Inflammatory macrophage (primary cell): ENCODE measurements at places on chromosomes 5 and 9.

- no peak for DNase-seq
Observed at GRCh38 chr5:110099572-110099971, 409.8 kb downstream of the MAN2A1 start.

DNA sequence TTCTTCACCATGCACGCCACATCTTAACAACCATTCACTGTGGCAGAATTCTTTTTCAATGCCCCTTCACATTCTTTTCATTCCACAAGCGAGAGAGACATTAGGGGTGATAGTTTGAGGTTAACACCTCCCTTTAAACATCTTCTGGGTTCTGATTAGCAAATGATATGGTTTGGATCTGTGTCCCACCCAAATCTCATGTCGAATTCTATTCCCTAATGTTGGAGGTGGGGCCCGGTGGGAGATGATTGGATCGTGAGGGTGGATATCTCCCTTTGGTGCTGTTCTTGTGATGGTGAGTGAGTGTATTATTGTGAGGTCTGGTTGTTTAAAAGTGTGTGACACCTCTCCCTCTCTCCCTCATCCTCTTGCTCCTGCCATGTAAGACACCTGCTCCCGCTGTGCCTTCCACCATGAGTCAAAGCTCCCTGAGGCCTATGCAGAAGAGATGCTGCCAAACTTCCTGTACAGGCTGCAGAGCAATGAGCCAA, 46.1 kb upstream of the RAI14 start:
- DNase-seq, result no peak

DNA sequence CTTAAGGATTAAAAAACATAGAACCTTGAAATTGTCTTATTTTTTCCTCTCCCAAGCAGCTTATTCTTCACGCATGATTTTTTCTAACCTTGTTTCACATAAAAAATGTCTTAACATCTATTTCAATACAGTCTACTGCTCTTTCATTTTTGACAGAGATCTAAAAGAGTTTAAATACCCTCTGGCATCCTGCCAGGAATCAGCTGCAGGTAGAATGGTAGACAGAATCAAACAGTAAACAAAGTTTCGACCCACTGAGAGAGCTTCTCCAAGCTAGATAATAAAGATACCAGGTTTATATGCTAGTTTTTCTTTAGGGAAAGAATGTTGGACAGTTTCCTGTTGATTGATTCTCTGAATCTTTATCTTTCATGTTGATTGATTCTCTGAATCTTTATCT, 555.8 kb upstream of the CDH9 start:
- DNase-seq, result no peak

GRCh38 chr9:79824265-79824664, 252.5 kb downstream of the TLE4 start:
- DNase-seq, result no peak

DNA sequence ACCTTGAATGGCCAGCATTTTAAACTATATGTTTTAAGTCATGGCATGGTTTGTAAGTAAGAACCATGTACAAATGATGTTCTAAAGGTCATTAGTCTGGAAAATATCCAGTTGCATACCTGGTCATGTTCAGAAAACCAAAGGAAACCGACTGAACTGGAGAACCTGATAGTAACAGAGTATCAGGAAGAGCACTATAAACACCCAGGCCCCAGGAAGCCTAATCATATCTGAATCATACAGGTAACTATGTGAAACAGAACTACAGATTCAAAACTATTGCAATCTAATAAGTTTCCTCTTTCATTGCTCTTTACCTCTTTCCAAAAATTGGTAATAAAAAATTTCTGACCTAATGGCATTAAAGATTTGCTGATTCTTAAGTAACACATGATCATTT, 500.3 kb downstream of the ARHGEF28 start:
- no peak for DNase-seq

DNA sequence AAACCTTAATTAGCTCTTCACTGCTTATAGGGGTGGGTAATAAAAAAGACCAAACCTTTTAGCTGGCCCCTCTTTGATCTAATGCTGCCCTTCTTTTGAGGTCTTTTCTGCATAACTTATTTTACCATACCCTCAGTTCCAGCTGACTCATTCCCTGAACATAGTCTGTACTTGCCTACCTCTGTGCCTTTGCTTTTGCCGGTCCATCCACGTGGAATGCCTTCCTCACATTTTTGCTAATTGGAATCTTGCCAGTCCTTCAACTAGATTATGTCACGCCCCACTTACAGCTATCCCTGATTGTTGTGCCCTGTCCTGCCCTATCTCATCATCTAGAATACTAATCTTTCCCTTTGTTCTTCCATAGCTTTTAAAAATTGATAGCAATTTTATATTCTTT, 44.2 kb downstream of the FAF2 start:
- no peak for DNase-seq

DNA sequence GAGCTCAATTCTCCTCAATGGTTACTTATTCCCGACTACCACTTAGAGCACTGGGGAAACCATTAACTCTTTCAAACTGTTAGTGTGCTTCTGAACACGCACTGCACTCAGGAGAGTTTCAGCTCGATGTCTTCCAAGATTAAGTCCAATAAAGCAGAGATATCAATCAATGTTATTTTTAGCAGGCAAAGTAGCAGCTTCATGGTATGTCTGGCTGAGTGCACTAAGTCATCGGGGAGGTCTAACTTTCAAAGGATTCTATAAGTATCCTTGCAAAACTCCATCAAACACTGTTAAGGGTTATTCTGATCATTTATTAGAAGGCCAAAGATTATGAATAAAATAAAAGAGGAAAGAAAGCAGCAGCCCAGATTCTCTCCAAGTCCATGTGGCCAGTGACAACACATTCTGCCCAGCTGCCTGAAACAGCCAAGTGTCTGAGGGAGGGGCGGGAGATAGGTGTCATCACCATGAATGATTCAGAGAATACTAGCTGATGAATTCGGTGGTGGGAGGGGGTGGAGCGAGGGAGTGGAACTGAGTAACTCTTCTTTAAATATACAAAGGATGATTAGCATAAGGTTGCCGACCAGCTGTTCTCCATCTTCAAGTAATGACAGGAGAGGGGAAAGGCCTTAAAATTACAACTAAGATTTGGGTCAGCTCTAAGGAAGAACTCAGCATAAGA, 21.3 kb downstream of the NREP start:
- peak; percentile 41 for DNase-seq

DNA sequence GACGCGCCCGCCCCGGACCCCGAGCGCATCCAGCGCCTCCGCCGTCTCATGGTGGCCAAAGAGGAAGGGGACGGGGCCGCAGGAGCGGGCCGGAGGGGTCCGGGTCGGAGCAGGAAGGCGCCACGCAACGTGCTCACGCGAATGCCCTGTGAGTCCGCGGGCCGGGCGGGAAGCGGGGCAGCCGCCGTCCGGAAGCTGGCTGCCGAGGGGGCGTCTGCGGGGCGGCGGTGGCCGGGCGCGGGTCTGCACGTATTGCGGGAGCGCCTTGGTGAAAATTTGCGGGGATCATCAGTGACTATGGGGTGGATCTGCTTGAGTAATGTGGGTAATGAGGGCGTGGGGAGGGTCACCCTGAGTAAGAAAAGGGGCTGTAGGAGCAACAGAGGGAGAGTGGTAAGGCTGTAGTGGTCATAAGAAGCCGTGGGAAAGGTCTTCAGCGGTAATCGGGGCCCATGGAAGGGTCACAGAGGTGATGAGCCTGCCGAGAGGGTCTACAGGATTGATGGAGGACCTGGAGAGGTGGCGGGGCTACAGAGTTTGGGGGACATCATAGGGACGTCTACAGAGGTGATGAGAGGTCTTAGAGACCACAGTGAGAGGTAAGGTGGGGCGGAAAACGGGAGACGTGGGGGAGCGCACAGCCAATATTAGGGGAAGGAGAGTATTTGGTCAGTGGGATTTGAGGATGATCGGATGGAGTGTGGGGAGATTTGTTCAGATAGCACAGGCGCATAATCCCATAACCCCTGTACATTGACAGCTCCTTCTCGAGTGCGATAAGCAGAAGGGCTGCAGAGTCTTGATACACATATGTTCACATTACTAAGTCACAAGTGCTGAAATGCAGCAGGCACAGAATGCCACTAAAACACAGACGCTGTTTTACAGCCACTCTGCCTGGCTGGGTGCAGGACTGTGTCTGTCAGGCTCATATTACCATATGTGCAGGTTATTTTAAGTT, 819 bp downstream of the LSM11 start:
- DNase-seq, result peak; percentile 26

DNA sequence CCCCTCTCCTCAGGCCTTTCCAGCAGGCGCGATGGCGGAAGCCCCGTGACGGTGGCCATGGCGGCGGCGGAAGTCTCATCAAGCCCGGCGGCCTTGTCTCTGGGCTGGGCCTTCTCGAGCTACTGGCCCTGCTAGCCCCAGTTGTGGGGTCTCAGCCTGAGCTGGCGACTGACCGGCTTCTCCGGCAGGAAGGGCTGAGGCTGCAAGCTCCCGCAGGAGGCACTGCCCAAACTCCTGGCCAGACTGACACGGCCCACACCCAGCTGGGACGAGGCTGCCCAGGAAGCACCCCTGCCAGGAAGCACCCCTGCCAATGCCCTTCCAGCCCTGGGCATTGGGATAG, 88.5 kb upstream of the ANKH start:
- no peak for DNase-seq

DNA sequence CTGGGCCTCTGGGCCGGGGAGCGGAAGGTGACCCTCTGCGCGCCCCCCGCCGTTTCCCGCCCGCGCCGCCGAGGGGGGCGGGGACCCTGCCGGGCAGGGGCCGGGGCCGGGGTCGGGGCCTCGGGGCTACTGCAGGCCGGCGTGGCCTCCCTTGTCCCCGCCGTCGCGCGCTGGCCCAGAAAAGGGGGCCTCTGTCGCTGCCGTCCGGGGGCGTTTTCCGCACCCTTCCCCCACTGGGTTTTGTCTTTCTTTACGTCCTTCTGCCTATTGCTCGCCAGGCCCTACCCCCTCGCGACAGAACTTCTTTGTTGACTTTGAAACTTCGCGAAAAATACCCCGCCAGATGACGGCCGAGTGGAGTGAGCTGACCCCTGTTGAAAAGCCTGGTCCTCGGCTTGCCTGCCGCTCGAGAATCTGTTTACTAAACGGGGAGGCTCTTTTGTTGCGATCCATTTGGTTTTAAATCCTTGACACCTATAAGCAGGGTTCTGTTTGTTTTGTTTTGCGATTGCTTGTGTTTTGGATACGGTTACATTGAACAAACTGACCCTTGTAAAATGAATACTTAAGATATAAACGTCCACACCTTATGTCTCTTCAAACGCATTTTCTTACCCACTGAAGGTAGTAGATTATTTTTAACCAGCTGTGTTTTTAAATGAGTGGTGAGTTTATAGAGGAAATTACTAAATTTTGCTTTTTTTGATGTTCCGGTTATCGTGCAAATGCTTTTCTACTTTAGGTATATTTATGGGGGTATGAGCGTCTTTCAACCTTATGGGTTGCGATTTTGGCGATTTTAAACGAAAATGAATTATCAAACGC, 765 bp downstream of the MARCHF6 start:
- DNase-seq, result peak; percentile 11

DNA sequence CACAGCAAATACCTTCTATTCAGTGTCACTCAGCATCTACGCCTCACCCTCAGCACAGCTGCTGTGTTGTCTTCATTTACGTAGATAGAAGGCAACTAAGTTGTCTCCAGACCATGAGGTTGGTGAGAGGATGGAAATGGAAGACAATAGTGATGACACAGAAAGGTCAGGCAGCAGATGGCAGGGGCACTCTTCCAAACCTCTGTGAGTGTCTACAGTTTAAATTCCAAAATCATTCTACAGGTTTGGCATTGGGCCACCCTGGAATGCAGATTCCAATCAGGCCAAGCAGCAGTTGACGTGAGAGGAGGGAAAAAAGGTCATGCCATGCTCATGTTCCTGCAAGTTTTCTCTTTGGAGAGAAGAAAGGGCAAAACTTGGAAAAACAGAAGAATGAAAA, 68.7 kb upstream of the ADAMTSL1 start:
- DNase-seq, result no peak

GRCh38 chr5:5278815-5279381, 138.8 kb downstream of the ADAMTS16 start:
- DNase-seq, result no peak

GRCh38 chr5:59795141-59795540, 98.4 kb downstream of the PDE4D start:
- DNase-seq, result no peak

DNA sequence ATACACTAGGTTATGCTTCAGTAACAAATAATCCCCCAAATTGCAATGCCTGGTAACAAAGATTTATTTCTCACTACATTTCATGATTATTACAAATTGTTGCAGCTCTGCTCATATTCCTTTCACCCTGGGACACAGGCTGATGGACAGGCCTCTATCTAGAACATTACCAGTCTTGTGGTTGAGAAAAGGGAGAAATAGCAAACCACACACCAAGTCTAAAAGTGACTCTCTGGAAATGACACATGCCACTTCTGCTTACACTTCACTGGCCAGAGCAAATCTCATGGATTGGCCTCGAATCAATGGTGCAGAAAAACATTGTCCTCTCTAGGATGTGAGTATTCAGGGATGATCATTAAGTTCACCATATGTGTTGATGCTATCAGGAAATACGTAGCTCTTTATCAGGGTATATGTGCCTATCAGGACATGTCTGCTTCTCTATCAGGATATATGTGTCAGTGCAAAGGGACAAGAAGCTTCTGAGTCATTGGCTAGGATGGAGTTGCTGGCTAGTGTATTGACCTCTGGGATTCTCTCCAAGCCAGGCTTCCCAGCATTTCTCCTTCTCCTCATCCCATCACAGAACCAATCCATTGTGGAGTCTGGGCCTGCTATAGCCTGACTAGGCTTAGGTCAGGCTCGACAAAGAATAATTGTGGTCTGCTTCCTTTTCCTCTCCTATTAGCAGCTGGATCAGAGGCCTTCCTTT, 91.1 kb upstream of the CEP78 start:
- peak; percentile 35 for DNase-seq

GRCh38 chr5:77915346-77915745, 139.2 kb upstream of the TBCA start:
- no peak for DNase-seq

DNA sequence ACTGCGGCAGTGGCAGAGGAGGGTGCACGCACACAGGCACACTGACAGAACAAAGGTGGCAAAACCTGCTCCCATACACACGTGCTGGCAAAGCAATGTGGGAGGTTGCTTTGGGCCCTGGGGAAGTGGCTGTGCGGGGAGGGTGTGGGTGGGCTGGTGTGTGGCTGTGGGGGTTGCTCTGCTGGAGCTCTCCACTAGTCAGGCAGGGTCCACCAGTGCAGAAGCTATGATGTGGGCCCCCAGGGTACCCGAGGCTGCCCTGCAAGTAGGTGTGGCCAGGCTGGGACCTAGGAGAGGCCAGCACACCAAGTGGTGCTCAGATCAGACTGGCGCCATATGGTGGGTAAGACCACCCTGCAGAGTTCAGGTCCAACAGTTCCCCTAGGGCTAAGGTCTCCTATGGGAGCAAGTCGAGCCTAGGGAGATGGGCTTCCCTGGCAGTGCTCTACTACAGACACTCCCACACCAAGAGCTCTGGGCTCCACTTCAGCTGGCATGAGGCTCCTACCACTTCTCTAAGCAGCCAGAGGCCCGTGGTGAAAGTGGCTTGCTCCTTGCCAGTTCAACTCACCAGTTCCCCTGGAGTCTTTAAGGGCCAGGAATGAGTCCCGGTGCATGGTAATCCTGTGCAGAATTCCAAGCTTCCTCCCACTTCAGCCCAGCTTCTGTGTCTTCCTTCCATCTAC, 46.2 kb upstream of the IFNE start:
- no peak for DNase-seq
